ENCODE measurements at places on chromosomes 2 and 18. TPM values are rescaled to one million over a fixed set of nuclear protein-coding genes. Genes with fewer than 3 reads are reported as not detected.

DNA sequence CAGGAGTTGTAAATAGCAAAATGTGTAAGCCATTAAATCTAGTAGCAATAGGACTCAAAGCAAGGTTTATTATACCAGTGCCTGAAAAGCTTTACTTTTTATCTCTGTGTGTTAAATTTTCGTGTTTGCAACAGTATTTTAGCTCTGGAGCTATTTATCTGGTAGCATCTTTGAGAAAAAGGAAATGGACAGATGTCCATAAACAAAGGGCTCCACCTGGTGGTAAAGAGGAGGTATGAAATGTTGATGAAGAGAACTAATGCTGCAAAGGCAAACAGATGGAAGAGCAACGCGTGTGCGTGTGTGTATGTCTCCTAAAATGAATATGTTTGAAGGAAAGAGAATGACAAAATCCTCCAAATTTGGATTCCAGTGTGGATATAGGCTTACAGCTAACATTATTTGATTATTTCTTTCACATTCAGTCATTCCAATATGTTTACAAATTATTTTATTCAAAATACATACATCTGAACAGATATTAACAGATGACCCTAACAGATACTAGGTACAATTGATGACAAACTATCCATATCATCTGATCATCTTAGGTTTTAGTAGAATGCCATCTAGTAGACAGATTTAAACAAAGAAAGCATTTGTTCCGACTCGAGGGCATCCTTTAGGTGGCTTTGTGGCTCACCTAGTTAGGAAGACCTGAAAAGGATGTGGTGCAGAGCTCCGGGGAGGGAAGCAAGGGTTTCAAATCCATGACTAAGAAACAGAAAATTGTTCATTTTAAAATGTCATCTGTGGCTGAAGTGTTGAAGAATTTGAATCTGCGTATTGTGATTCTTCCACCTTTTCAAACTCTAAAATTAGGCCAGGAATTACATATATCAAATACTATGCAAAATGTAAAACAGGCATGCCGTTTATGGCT lies 383.3 kb downstream of the MTX2 start:
- DNase-seq = peak; percentile 59

RAB11FIP5 gene
- total RNA-seq = 35.5 TPM

RIT2 gene
- not detected for total RNA-seq

DNA sequence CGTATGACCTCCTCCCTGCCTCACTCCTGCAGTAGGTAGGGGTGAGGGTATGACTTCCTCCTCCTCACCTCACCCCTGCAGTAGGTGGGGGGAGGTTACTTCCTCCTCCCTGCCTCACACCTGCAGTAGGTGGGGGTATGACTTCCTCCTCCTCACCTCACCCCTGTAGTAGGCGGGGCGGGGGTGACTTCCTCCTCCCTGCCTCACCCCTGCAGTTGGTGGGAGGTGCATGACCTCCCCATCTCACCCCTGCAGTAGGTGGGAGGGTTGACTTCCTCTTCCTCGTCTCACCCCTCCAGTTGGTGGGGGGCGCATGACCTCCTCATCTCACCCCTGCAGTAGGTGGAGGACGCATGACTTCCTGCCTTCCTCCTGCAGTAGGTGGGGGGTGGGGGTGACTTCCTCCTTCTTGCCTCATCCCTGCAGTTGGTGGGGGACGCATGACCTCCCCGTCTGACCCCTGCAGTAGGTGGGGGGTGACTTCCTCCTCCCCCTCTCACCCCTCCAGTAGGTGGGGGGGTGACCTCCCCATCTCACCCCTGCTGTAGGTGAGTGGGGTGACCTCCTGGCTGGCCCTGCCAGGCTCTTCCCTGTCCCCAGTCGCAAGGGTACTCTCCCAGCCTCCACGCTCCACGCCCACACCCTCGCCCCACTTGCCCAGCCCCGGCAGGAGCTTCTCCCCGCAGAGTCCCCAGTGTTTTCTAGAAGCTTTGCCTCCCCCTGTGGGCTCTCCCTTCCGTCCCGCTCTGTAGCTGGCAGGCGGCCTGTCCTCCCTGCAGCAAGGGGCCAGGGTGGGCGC lies 39.3 kb downstream of the TSHZ1 start:
- DNase-seq = no peak

- peak; percentile 93 for DNase-seq
Observed at GRCh38 chr18:49249521-49249920, 210.9 kb downstream of the DYM start.

- no peak for DNase-seq
Observed at GRCh38 chr18:77068321-77069312, 64.0 kb downstream of the MBP start.

DNA sequence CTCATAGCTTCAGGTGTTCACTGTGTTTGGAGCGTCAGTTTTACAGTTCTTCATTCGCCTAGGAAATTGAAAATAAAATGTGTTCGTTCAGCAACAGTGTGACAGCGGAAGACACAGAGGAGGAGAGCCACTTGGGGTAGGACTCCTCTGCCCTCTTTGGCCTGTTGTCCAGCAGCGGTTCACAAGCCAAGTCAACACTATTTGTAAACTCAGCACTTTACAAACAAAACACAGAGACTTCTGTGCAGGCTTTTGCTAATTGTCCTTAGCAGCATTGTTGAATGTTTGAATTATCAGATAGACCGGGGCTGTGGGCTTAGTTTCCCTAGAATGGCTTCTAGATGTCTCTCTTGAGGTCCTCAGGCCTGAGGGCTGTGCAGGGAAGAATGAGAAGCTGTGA lies 73.2 kb downstream of the TNFRSF11A start:
- DNase-seq = no peak

PTPRN gene
- 11.2 TPM for total RNA-seq

DNA sequence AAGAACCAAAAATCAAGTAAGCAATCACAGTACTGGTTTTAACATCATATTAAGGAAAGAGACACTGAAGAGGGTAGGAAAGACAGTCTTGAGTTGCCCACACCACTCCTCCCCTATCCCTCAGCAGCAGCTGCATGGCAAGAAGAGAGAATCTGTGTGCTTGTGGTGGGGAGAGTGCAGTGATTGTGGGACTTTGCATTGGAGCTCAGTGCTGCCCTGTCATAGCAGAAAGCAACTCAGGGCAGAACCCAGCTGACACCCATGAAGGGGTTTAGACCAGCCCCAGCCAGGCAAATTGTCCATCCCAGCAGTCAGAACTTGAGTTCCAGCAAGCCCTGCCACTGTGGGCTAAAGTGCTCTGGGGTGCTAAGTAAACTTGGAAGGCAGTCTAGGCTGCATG lies 40.8 kb upstream of the INPP4A start:
- no peak for DNase-seq

WNT6 gene
- total RNA-seq = not detected

GRCh38 chr2:104853534-104854497 lies at the start of gene POU3F3:
Gene POU3F3, plus strand, starts transcription at chr2:104854115. Its CDS starts 1,396 bp downstream, at chr2:104855511.
- no peak for DNase-seq

DNA sequence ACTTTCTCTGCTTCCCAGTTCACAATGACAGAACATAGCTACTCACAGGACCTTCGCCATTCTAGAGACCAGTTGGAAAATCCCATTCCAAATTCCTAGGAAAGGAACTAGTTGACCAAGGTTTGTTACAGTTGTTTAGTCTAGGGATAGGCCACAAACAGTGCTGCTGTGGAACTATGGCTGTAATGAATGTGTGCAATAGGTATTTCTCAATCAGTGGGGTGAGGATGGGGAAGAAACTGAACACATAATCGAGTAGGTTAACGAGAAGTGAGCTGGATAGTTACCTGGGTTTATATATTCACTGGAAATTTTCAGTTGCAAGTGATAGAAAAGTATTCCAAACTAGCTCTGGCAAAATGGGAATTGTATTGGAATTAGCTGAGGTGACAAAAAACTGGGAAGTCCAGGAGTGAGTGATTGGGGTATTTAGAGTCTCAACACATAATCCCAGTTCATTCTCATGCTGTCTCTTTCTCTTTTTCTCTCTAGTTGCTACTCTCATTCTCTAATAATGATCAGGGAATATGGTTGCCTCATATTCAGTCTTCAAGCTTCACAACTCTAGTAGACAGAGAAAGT lies 18.2 kb upstream of the HMSD start:
- no peak for DNase-seq

GRCh38 chr18:71327850-71328249 lies 1039.0 kb downstream of the SOCS6 start:
- DNase-seq = no peak

DNA sequence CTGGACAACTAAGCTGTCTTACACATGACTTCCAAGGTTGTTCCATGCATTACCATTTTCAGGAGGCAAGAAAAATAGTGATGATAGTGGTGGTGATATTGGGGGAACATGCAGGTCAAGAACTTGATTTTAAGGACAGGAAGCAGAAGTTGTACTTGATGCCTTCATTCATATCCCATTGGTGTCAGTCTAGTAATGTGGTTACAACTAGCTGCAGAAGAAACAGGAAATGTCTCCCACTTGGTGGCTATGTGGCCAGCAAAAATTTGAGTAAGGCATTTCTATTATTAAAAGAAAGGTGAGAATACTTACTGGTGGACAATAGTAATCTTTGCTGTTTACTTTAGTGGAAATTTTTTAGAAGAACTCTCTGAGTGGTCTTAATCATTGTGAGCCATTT lies 103.4 kb downstream of the ALMS1 start:
- no peak for DNase-seq

DNA sequence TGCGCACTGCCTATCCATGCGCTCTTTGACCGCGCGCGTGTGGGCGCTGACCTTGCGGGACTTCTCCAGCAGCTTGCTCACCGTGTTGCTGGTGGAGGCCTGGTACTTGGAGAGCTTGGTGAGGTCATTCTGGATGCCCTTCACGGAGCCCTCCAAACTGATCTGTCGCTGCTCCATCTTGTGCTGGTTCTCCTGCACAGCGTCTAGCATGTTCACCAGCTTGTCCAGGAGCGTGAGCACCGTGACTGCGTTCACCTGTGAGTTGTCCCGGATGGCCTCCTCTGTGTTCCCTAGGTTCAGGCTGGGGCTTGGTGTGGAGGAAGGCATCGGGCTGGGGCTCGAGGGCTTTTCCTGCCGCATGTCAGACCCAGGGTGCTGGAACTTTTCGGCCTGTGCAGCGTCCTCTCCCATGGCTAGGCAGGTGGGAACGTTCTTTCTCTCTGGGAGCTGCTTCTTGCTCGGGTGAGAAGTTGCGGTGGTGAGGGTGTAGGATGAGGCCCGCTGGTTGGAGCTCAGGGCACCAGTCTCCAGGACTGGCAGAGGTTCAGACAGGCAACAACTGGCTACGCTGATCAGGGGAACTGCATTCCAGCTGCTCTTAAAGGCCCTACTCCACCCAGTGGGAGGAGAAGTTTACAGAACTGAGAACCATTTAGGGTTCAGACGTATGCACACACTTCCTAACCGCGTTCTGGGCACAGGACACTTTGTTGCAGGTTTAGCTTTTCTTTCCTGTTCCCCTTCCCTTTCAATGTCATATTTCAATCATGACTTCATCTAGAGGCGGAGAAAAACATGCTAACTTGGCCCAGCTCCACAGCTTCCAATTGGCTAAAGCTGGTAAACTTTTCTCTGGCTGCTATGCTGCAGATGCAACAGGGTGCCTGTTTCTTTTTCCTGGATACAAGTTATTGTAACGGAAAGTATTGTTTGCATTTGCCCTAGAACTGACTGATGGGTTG lies at the start of gene CAVIN2:
Gene CAVIN2, minus strand, starts transcription at position 574 of the 962 bp plus-strand sequence. Its CDS starts 163 bp downstream, at position 411.
- DNase-seq = peak; percentile 13

DNA sequence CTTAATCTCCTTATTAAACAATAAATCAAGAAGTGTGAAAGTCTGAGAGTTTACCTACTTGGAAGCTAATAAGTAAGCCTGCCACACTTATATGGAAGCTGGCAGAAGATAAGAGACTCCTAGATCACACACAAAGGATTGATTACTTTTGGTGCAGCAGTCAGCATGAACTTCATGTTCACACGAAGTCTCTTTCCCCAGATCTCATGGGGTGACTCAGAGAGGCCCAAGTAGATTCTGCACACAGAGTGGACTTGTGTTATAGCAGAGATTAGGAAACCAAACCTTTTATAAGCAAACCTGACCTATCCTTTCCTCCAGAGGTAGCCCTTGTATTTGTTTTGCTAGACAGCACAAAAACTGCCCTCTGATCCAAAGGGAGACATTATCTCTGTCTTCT lies 9.9 kb upstream of the GAREM1 start:
- no peak for DNase-seq

SH3RF3 gene
- 4.1 TPM for total RNA-seq

DNA sequence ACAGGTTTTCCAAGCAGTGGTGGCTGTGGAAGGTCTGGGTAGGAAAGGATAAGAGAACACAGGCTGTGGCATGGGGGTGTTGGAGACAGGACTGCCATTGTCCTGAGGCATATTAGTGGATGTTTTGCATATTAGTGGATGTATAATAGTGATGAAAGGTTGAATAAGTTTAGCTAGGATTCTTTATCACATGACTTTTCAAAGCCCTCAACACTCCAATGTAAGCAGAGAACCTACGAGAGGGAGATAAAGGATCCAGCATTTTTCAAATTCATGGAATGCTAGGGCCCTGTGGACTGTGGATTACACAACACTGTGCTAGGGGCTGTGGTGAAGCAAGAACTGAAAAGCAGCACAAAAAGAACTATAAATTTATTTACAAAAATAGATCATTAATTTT lies 63.2 kb downstream of the POLE4 start:
- DNase-seq = no peak

DNA sequence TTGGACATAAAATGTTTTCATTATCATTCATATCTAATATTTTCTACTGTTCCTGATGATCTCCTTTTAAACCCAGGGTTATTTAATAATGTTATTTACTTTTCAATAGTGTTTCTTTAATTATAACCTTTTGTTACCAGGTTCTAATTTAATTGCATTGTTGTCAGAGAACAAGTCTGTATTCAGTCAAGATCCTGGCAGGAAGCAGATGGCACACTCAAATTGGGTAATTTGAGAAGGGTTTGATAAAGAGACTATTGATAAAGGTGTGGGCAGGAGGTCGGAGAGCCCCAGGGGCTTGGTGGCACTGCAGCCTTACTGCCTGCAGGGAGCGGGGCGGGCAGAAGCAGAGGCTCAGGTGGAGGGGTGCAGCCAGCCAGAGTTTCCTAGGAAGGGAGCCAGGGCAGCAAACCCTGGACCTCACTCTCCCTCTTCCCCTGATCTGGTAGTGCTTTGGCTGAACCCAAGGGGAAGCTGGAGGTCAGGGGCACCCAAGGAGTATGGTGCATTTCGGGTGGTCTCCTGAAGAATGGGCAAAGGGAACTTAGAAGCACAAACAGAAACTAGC lies 2.3 kb upstream of the KIF1A start:
- DNase-seq = no peak

- DNase-seq = no peak
Observed at GRCh38 chr2:85847051-85847588, 41.7 kb downstream of the ST3GAL5 start.

- peak; percentile 26 for DNase-seq
Observed at GRCh38 chr2:135030826-135031225, 16.4 kb downstream of the MAP3K19 start.

MYOM1 gene
- total RNA-seq = not detected
